SHP77 (cell line): ENCODE measurements at places on chromosomes 2 and 18.

GRCh38 chr2:47455411-47455810 lies 52.5 kb downstream of the MSH2 start:
- no peak for DNase-seq

- DNase-seq: no peak
Measured at GRCh38 chr2:181196401-181196800, 216.0 kb downstream of the UBE2E3 start.

- no peak for DNase-seq
Measured at GRCh38 chr2:190762566-190762965, 113.7 kb downstream of the NAB1 start.

GRCh38 chr2:101185085-101185484 lies 33.9 kb upstream of the TBC1D8 start:
- no peak for DNase-seq

- DNase-seq: no peak
Measured at GRCh38 chr18:75090336-75090735, 118.6 kb downstream of the PTGR3 start.

- no peak for DNase-seq
Measured at GRCh38 chr2:42796427-42797248, 4.3 kb upstream of the HAAO start.

- no peak for DNase-seq
Measured at GRCh38 chr18:6273423-6273822, 141.3 kb downstream of the L3MBTL4 start.

- no peak for DNase-seq
Measured at GRCh38 chr2:166384774-166385173, 9.0 kb upstream of the SCN9A start.

- DNase-seq: no peak
Measured at GRCh38 chr18:69326094-69326493, 74.6 kb upstream of the DOK6 start.

DNA sequence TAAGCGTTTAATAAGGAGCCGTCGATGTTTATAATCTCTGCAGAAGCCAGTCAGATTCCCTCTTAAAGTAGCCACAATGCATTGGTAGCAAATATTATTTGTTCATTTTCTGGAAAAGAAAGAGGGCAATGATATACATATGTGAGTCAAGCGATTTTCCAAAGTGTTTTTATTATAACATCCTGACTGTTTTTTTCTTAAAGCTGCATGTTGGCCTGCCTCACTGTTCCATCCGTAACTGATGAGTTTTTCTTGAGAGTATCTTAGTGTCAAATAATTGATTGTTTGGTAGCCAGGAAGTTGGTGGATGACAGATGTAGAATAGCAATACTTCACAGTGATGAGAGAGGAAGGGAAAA lies 3.7 kb downstream of the TSHZ1 start:
- DNase-seq: no peak
